ENCODE measurements at places on chromosomes 3 and 15. TPM values are rescaled to one million over a fixed set of nuclear protein-coding genes. Genes with fewer than 3 reads are reported as not detected.

ZNF774 gene
- 4.3 TPM for total RNA-seq

SERINC4 gene
- not detected for total RNA-seq

RLBP1 gene
- total RNA-seq: not detected

MOBP gene
- total RNA-seq: not detected
